ENCODE measurements at places on chromosomes 3 and 15. TPM values are rescaled to one million over a fixed set of nuclear protein-coding genes. Genes with fewer than 3 reads are reported as not detected.

GRCh38 chr15:80950291-80951078 lies 39.1 kb downstream of the MESD start:
- DNase-seq, result no peak

DNA sequence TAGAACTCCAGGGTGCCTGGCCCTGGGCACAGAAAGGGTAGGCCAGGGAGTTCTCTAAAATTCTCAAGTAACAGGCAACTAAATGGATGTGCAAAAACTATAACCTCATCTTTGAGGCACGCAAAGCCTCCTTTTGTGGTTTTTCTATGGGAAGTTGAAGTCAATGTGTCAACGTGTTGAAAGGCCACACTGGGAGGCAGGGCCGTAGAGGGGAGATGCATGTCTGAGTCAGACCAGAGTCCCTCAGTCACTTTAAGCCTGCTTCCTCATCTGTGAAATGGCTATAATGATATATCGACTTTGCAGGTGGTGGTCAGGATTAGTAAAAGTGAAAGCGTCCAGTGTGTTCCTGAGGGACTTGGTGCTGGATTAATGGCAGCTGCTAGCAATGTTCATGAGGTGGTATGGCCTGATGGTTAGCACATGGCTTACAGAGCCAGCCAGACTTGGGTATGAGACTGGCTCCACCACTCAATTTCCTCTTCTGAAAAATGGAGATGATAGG lies 17.0 kb downstream of the TGM5 start:
- no peak for DNase-seq

GRCh38 chr3:159724627-159725026 lies 264.0 kb upstream of the IL12A start:
- DNase-seq, result no peak

- DNase-seq, result no peak
These were observed 6.8 kb upstream of the AMOTL2 start for GRCh38 chr3:134381076-134381475.

- no peak for DNase-seq
These were observed 28.3 kb downstream of the TSEN2 start for GRCh38 chr3:12512534-12513118.

DNA sequence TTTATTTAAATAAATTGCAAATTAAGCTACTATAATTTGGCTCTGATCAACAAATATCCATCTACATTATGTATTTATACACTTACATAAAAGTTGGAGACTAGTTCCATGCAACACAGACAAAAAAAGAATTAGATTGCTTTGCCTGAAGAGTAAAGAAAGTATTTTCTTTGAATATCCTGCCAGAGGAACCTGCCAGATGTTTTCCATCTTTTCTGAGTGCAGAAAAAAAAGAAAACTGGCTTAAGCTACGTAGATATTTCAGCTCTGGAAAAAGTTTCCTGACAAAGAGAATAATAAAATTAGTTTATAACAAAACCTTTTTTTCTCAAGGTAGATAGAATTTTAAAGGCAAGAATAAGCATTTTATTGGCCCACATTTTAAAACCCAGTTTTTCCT lies 607.5 kb upstream of the NAALADL2 start:
- DNase-seq, result no peak

- peak; percentile 56 for DNase-seq
These were observed 16.1 kb downstream of the PAQR9 start for GRCh38 chr3:142947352-142947751.

The BCHE gene
- 1.4 TPM for total RNA-seq

The CISH gene
- 1.7 TPM for total RNA-seq

The RAB6B gene
- 12.3 TPM for total RNA-seq

The GPR160 gene
- total RNA-seq, result 14.1 TPM

The DZIP1L gene
- 10.4 TPM for total RNA-seq
